A549 (cell line): ENCODE measurements at places on chromosomes 6 and 20. TPM values are rescaled to one million over a fixed set of nuclear protein-coding genes. Genes with fewer than 3 reads are reported as not detected.

DNA sequence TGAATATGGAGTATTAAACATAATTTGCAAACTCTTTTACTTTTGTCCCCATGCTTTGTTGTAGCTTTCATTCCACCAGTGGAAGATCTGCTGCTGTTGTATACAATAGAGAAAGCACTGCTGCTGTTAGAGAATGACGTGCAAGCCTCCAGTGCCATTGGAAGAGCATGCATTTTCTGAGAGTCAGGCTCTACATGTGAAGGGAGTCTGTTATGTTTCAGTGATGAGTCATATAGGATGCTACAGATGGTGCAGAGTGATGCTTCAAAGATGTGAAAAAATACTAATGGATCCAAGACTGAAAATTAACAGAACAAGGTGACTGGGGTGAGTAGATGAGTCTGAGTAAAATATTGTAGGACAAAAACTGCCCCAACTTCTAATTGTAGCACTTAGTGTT, 22.4 kb upstream of the BACH2 start:
- DNase-seq, result no peak

Gene ZNF322
- polyA plus RNA-seq, result 5.6 to 6.1 TPM (median 6.0 TPM) in 3 replicates

Gene MOG
- not detected in 3 replicates for polyA plus RNA-seq

DNA sequence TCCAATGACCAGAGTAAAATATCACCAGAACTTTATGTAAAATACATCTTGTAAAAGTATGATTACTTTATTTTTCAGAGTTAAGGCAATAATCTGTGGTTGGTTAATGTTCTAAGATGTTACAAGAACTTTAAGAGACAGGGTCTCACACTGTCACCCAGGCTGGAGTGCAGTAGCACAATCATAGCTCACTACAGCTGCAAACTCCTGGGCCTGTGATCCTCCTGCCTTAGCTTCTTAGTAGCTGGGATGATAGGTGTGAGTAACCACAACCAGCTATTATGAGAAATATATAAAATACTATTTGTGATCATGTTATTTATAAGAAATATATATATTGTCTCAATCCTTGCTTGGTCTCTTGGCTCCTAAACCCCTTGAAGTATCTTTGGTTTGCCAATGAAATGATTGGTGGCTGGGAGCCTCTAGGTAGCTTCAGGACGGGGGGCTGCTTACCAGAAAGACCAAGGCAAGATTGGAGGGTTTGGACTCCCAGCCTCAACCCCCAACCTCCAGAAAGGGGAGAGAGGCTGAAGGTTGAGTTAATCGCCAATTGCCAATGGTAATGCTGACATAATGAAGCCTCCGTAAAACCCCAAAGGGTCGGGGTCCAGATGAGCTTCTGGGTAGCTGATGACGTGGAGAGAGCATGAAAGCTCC, 15.4 kb downstream of the SOD2 start:
- DNase-seq, result no peak

GRCh38 chr6:161376367-161376766, 102.5 kb upstream of the AGPAT4 start:
- DNase-seq, result no peak

Gene SMLR1
- 0.03 to 0.04 TPM in 2 of 3 replicates, not detected in the other for polyA plus RNA-seq

Gene UBD
- 0.41 to 1.2 TPM (median 0.69 TPM) in 3 replicates for polyA plus RNA-seq

DNA sequence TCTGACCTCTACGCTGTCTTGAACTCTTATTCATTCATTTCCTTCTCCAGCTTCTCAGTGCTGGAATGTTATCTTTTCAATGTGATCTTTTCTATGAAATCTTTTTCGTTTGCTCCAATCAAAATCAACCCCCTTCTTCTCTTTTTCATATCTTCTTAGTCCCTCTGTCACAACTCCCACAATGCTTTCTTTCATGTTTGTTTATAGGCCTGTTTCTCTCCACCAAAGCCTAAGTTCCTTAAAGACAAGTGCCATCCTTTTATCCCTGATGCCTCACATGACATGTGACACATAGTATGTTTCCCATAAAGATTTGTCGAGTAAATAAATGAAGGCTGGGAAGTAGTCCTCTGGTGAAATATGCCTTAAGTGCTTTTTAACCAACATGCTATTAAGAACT, 38.1 kb downstream of the CRYBG1 start:
- no peak for DNase-seq

GRCh38 chr6:42315259-42315990, 97.8 kb upstream of the MRPS10 start:
- DNase-seq, result no peak

GRCh38 chr6:41939848-41940758, 1.5 kb downstream of the CCND3 start:
- no peak for DNase-seq

DNA sequence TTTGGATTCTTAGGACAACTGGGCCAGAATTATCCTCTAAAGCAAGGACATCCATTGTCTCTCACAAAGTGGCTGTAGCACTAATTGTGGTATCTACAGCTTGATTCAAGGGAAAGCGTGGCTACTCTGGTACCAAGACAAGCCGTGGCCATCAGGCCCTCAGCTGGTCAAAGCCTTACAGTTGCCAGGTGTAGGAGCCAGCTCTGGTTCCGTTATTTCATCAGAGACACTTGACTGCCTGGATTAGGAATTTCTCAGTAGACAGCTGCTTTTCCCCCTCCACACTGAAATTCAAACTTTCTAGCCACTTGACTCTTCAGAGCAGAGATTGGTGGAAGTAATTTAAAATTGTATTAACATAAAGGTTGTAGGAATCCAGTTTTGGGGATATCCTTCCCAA, 104.2 kb downstream of the ANKS1A start:
- no peak for DNase-seq

Gene SLC22A16
- polyA plus RNA-seq, result not detected in 3 replicates

GRCh38 chr20:3250091-3250504, 11.1 kb upstream of the SLC4A11 start:
- peak; percentile 70 for DNase-seq

Gene VWA7
- polyA plus RNA-seq, result 0.95 to 1.1 TPM (median 0.98 TPM) in 3 replicates

DNA sequence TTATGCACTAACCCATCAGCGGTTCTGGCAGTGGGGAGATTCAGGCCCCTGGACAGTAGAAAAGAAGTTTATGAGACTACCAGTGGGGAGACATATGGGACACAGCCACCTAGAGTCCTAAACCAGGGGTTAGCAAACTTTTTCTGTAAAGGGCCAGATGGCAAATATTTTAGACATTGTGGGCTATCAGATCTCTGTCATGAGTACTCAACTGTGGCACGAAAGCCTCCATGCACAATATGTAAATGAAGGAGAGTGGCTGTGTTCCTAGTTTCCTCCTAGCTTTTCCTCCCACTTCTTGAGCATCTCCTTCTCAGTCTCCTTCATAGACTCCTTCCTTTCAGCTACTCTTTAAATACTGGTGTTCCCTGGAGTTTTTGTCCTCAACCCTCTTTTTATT, 3.3 kb upstream of the HLA-DMA start:
- no peak for DNase-seq

DNA sequence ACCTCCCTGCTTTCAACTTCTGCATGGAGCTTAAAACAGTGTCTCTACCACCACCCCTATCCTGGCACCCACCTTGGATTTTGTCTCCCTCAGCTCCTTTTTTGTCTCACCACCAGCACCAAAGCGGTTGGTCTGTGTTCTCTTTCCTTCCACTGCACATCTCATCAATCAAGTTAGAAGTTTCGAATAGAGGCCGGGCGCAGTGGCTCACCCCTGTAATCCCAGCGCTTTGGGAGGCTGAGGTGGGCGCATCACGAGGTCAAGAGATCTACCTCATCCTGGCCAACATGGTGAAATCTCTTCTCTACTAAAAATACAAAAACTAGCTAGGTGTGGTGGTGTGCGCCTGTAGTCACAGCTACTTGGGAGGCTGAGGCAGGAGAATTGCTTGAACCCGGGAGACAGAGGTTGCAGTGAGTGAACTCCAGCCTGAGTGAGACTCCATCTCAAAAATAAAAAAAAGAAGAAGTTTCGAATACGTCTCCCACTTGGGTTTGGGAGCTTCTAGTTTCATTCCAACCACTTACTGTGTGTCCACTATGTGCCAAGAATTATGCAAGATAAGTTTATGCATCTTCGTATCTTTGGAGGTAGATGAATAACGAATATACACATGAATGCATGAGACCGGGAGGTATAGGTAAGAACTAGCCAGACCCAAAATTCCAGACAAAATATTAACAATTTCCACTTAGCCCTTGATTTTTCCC, 5.9 kb downstream of the PCED1A start:
- DNase-seq, result no peak

DNA sequence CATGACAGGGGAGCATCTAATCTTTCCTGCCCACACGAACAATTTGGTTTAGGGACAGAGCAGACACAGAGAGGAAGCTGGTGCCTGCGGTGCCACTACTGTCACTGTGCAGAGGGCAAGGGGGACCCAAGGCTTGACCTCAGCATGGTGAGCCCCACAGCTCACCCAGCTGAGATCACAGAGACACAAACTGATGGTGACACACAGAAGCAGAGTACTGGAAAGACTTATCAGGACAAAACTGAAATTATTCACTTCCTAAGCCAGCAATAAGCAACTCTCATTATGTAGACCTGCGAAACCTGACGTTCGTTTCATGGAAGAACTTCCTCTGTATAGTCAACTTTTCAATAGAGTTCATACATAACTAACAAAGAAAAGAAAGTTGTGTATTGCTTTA, 86.1 kb downstream of the HUS1B start:
- DNase-seq, result no peak

DNA sequence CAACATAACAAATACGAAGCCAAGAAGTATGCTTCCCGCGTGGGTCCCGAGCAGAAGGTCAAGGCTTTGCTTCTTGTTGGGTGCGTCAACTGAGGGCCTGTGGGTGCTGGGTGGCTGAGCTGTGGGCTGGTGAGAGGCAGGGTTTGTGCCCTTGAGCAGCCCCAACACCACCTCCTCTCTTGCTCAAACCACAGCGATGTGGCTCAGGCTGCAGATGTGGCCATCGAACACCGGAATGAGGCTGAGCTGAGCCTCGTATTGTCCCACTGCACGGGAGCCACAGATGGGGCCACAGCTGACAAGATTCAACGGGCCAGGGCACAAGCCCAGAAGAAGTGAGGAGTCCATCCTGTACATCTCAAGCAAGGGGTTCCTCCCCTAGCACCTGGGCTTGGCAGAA, 7.0 kb upstream of the PTPRA start:
- DNase-seq, result no peak

Gene CRNKL1
- 19.1 to 20.5 TPM (median 19.4 TPM) in 3 replicates for polyA plus RNA-seq
